Caki2 (cell line): ENCODE measurements at places on chromosomes 3 and 15.

DNA sequence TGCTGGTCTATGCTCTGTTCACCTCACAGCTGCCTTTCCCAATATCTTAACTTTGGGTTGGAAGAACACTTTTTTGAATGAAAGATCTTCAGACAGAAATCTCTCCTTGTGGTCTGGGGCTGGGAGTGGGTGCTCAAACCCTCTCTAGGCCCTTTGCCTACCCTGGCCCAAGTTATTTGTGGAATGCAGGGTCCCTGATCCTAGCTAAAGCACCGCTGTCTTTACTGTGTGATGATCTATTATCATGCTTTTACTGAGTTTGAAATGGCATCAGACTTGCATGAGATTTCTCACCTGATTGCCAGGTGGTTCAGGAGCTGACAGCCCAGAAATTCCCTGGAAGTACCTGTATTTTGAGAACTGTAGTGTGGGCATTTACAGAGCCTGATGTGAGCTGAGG is 412.7 kb upstream of the ONECUT1 start:
- no peak for DNase-seq

DNA sequence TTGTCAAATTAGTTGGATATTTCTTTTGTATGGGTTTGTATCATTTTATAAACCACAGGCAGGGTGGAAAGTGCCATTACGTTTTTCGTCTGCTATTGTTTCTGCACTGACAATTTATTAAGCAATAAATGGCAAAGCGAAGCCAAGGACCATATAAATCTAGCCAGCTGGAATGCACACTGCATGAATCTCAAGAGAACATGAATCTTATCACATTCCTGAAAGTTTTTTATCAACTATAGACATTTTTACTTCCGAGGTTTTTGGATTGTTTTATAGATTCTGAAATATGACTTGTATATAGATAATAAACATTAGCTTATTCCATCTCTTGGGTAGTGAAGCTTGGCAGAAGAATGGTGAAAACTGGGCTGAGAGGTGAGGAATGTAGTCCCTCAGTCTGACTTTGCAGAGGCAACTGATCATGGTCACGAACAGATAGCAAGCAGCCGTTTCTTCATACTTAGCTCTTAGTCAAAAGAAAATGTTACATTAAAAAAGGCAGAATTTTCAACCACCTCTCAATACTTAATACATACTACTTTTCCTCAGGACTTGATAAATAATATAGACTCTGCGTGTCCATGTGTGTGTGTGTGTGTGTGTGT is 102.7 kb downstream of the OSBPL10 start:
- no peak for DNase-seq

GRCh38 chr3:38317192-38317759 is 29.3 kb upstream of the XYLB start:
- peak; percentile 5 for DNase-seq

GRCh38 chr15:50176869-50177268 is 5.1 kb upstream of the SLC27A2 start:
- no peak for DNase-seq

GRCh38 chr3:111238885-111239284 is 167.3 kb downstream of the NECTIN3 start:
- DNase-seq, result no peak

GRCh38 chr3:13380971-13381370 is 39.2 kb downstream of the NUP210 start:
- no peak for DNase-seq

DNA sequence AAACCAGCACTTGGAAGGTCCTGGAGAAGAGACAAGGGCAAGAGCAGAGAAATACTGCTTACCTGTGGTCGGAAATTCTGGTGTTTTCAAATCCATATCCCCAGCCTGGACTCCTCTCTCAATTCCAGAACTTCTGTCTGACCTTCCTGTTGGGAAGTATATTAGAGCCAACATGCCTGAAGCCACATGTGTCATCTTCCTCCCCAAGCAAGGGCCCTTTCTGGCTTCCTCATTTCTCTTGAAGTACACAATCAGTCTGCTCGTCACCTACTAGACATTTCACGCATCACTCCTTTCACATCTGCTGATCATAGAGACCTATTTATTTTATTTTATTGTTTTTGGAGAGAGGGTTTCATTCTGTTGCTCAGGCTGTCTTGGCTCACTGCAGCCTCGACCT is 8.4 kb downstream of the PARP14 start:
- no peak for DNase-seq

DNA sequence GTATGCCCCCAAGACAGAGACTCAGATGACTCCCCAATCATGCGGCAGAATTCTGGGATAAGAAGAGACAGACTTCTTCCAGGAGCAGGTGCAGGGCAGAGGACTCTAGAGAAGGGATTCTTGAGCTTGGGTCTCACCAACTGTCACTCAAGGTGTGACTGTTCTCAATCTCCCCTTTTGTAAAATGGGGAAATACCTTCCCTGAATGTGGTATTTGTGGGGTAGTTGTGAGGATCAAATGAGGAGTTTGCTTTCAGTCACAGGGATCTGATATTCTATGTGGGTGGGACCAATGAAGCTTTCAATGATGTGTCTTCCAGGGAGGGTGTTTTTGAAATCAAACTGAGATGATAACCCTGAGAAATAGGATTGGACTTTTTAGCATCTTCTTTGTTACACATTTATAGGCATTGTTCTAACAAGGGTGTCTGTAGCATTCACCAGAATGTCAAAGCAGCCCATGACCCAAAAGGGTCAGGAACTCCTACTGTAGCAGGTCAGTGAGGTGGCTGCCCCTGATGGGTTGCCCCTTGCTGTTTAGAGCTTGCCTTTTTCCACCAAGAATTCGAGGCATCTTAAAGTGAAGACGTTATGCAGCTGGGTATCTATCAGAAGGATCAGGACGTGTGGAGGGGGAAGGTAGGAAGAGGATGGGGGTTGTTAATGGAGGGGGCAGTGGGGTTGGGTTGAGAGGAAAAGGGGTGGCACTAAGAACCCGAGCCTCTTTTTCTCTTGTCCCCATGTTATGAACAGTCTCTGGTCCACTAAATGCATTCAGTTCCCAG is 28.8 kb downstream of the UMPS start:
- DNase-seq, result no peak

- no peak for DNase-seq
These were observed 122.1 kb downstream of the MCTP2 start for GRCh38 chr15:94353488-94353820.

DNA sequence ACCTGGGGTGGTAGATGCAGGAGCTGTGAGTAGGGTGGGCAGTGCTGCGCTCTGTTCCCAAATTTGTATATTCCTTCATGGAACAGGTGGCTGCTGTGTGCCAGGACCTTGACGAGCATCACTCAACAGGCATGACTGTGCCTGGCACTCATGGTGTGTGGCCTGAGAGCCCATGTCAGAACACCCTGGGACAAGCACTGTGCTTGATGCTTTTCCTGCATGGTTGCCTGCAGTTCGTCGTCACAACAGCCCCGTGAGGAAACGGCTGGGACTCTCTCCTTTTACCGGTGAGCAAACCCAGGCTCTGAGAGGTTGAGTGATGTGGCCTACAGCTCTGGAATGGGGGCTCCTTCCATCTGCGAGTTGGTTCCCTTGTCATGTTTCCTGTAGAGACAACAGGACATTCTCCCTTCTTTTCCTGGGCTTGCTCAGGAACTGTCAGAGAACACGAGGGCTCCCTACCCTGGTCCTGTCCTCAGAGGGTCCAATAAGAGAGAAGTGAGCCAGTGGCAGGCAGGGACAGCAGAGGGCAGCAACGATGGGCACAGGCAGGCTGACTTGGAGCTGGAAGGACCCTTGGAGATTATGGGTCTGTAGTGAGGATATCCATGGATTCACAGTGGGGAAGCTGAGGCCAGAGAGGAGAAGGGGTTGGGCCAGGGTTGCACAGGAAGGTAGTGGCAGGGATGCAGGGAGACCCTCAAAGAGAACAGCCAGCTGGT is 37.4 kb downstream of the PRKCD start:
- no peak for DNase-seq

GRCh38 chr3:191244242-191244867 is 45.3 kb downstream of the OSTN start:
- DNase-seq, result no peak

- no peak for DNase-seq
These were observed 22.8 kb upstream of the KCTD6 start for GRCh38 chr3:58469096-58469495.

DNA sequence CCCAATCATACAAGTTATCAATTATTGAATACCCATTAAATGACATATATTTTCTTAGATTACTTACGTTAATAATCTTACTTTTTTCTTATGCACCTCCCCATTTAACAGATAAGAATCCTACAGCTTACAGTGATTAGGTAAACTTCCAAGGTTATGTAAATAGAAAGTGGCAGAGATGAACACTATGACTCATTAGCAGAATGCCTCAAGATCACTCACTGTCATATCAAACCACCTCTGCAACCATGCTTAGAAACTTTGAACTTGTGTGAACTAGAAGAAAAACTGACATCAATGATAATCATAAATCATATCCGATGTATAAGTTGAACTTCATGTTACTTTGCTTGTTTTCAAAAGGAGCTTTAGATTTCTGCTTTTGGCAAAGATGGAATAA is 911.6 kb upstream of the ARPP21 start:
- no peak for DNase-seq

- no peak for DNase-seq
These were observed 530.2 kb downstream of the SOX2 start for GRCh38 chr3:182241766-182242488.

GRCh38 chr3:113783980-113784379 is 37.1 kb downstream of the ATP6V1A start:
- no peak for DNase-seq

DNA sequence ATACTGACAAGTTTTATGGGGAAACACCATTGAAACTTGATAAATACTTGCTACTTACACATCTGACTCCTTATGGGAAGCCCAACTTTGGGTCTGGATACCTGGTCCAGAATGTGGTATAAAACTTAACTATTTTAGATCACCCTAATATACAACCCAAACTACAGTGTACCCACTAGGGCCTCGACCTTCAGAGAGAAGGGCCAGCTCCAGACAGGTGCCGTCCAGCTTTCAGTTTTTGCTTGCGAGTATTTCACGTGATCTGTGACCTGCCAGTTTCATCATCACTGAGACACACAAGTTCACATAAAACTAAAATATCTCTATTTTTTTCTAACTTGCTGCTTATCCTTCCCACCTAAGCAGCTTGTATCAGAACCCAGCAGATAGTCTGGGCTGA is 59.3 kb upstream of the RPL35A start:
- DNase-seq, result no peak

DNA sequence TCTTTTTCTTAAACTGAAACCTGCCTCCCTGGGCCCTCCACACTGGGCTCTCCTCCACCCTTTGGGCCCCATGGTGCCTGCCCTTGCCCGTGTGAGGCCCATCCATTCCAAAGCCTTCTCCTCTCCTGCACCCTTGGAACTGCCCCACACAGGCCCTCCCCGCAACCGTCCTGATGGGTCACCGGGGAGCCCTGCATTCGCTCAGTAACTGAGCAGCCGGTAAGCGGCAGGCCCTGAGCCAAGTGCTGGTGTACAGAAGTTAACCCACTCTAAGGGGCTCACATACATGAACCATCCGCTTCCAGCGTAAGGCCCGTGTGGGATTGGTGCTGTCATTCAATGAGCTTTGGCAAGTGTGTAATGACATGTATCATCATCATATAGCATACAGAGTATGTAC is 5.4 kb upstream of the LRRC15 start:
- DNase-seq, result no peak

DNA sequence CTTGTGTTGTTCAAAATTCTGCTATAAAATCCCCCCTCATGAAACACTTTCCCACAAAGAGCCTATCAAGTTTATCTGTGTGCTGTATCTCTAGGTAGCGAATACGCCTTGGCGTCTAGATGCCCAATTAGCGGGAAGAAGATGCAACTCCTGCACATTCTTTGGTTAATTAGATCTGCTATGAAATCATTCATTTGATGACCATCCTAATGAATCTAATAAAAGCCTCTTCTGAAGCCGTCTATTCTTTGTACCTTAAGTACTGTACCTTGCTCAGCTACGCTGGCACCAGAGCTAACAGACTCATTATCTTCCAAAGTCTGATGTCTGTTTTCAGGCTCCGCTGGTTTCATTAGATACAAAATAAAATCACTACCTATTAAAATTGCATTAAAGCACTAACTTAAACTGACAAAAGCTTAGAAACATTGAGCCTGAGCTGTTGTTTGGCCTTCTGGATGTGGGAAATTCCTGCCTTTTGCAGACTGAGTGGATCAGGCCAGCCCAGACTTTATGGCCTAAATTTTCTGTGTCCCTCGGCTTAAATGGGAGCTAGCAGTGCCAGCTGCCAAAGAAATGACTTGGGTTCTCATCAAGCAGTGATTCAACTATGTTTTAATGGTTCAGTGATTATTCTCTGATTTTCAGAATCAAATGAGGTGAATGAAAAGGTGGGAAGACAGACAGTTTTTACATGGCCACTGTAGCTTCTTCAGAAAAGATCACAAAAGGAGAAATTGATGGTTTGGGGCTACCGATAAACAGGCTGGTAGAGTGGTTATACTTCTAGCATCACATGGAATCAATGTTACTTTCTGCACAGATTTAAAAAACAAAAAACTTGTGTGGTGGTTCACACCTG is 28.4 kb upstream of the CHST2 start:
- DNase-seq, result no peak

GRCh38 chr3:195181741-195182469 is 89.1 kb downstream of the XXYLT1 start:
- no peak for DNase-seq

- no peak for DNase-seq
These were observed 94.5 kb downstream of the WNT7A start for GRCh38 chr3:13785351-13785750.

GRCh38 chr15:70289191-70289955 is 191.7 kb upstream of the TLE3 start:
- no peak for DNase-seq

DNA sequence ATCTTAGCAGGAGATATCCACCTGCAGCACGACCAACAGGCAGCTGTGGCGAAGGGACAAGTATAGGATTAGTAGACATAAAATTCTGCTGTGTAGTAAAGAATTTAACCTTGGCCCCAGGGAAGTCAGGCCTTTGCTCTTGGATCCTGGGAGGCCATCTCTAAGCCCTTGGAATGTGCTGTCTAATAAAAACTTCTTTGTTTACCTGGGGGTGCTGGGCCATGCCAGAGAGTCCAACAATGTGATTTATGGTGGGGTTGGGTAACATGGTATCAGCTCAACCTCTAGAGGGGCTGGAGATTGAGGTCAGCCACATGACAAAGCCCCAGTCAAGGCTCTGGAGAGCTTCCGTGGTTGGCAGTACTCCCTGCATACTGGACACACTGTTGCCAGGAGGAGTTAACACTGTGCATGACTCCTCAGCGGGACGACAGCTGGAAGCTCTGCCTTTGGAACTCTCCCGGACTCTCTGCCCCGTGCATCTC is 52.4 kb downstream of the HEG1 start:
- peak; percentile 17 for DNase-seq

- no peak for DNase-seq
These were observed 220.7 kb downstream of the MEIS2 start for GRCh38 chr15:36879568-36880222.

DNA sequence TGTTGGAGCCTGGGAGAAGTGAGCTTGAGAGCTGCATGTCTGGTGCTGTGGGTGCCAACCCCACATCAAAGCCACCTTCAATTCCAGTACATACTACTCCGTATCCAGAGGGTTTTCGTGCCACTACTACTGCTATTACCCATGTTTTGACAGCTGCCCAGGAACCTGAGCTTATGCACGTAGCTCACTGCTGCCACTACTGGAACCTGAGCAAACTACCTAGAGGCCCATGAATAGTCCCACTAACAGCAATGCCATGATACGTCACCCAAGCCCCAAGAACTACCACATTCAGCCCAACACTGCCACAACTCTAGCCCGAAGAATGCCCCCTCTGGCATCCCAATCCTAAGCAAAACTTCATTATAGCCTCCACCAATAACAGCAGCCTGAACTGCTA is 215.2 kb upstream of the BCHE start:
- DNase-seq, result no peak

- no peak for DNase-seq
These were observed 102.3 kb upstream of the GOLGA6L6 start for GRCh38 chr15:20643829-20644425.
